ENCODE measurements at places on chromosomes 1 and 21.

DNA sequence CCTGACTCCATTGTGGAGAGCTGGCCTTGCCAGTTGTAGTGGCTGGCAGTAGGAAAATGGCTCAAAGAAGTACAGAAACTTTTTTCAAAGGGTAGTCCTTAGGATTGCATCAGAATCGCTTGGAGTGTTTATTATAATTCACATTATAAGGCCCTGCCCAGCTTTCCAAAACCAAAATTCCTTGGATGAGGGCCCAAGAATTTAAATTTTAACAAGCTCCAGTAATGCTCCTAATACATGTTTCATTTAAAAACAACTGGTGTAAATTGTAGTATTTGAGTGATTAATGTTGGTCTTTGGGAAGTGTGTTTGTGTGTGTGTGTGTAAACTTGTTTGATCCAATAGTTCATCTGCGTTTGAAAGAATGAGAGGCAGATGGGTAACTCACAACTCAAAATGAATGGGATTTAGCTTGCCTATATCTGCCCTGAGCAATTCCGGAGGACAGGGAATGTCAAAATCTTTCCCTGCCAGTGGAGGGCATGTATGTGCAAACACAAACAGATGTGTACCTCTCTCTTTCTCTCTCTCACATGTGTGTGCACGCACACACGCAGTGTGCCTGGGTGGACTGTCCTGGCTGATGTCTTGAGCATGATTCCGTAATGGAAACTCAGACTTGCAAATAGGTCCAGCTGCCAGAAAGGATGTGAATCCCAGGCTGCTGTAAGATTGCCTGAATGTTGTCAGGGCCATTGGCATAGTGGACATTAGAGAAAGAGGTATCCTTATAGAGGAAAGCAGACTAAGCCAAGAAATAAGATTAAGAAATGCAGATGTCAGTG lies 293.1 kb downstream of the LMX1A start:
- no peak for DNase-seq

DNA sequence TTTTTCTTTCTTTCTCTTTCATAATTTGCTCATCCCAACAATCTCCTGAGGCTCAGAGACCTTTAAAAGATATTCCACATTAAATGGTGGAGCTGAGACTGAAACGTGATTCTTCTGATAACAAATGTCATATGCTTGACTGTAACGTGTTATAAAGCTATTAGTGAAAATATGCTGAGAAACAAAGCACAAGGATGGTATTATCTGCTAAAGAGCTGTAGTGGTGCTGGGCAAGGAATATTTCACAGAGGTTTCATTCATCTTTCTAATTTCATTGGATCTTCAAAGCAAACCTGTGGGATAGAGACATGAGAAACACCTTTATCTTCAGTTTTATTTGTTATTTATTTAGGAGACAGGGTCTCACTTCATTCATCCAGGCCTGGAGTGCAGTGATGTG lies 98.1 kb upstream of the WLS start:
- DNase-seq, result no peak

- DNase-seq, result no peak
These were observed 92.0 kb downstream of the MTR start for GRCh38 chr1:236887081-236887480.

- DNase-seq, result no peak
These were observed 91.7 kb downstream of the TPR start for GRCh38 chr1:186283374-186283773.

DNA sequence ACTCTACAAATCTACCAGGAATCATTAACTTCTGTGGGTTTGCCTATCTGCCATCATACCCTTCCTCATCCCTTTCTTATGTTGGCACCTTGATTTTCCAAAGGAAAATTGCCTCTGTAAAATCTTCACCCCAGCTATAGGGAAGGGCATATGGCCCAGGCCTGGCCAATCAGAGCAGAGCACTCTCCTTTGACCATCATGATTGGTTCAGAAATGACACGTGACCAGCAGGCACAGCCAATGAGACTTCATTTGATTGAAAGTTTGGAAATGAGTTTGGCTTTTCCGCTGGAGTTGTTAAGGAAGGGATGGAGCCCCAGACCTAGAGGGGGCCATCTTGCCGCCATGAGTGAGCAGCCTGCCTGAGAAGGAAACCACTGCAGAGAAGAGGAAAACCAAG lies 35.1 kb upstream of the IFFO2 start:
- DNase-seq, result no peak

- DNase-seq, result no peak
These were observed 57.9 kb downstream of the RASAL2 start for GRCh38 chr1:178151831-178152230.
